ENCODE measurements at places on chromosomes 5 and 9. TPM values are rescaled to one million over a fixed set of nuclear protein-coding genes. Genes with fewer than 3 reads are reported as not detected.

Gene MCTP1
- total RNA-seq, result 19.3 TPM

GRCh38 chr9:133394687-133395271 is 18.6 kb downstream of the STKLD1 start:
- no peak for DNase-seq

Gene MARCHF11
- total RNA-seq, result not detected

DNA sequence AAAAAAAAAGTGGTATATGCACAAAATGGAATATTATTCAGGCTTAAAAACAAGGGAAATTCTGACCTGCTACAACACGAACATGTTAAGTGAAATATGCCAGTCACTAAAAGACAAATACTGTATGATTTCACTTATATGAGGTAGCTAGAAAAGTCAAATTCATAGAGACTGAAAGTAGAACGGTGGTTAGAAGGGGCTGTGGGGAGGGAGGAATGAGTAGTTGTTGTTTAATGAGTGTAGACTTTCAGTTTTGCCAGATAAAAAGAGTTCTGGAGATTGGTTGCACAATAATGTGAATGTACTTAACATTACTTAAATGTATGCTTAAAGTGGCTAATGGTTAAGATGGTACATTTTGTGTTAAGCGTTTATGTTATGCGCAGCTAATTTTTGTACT is 79.5 kb upstream of the IL12B start:
- no peak for DNase-seq

Gene ADCY2
- total RNA-seq, result 2.2 TPM

- DNase-seq, result no peak
These were observed 43.8 kb downstream of the CAMK2A start for GRCh38 chr5:150245808-150246207.

DNA sequence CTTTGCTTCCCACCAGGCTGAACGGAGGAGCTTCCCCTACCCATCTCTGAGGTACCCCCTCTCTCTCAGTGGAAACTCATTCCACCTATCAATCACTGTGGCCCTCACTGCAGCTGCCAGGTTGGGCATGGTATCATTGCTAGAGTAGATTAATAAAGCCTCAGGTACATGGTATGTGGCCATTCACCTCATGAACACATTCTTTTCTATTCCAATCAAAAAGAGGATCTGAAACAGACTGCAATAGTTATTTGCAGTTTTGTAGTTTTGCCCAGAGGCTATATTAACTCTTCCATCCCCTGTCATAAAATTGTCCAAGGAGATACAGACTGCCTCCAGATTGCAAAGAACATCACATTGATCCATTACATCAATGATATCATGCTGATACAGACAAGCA is 85.8 kb upstream of the MVB12B start:
- no peak for DNase-seq

Gene PCDHGA3
- 4.0 TPM for total RNA-seq

GRCh38 chr5:155711882-155712281 is 615.1 kb upstream of the SGCD start:
- no peak for DNase-seq

GRCh38 chr5:140565024-140565779 is 574 bp downstream of the SLC35A4 start:
- no peak for DNase-seq

DNA sequence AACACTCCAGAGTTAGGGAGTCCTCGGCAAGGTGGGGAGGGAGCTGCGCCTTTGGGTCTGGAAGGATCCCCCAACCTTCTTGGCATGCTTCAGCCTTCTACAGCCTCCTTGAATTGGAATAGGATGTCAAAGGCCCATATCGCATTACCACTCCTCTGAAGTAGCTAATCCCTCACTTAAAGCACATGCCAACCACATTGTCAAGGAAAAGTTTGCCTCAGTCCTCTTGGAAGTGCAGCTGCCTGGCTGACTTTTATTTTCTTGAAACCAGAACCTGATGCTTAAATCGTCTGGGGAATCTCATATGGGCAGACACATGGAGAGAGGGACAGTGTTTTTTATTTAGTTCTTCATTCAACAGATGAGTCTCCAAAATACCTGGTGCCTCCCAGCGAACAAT is 14.5 kb downstream of the CXCL14 start:
- DNase-seq, result no peak

Gene PCDHA4
- total RNA-seq, result 4.1 TPM

DNA sequence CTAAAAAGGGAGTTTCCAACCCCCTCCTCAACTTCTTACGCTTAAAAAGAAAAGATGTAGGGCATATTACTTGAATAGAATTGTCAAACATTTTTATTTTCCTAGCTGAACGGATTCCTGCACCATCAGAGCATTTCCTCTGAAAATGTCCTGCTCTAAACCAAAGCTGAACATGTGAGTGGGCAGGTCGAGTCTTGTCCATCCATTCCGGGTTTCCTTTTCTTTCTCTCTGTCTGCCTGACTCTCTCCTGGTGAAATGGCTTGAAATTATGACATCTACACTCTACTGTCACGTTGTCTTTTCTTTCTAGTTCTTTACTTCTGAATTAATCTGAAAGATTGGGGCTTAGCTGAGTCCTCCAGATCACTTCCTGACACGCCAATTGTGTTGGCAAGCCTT is 39.2 kb upstream of the PTPN3 start:
- no peak for DNase-seq

Gene FGF18
- total RNA-seq, result 1.8 TPM

GRCh38 chr5:850511-851006 is at the start of gene ZDHHC11:
TSS of gene ZDHHC11 (minus strand) at chr5:850986. CDS start at chr5:850602, 384 bp downstream.
- peak; percentile 82 for DNase-seq

- DNase-seq, result peak; percentile 76
These were observed 464 bp downstream of the CEMIP2 start for GRCh38 chr9:71767776-71768321.

- peak; percentile 46 for DNase-seq
These were observed 190.8 kb downstream of the ARHGEF28 start for GRCh38 chr5:73816656-73817420.
